ENCODE measurements at places on chromosomes 2 and 18. TPM values are rescaled to one million over a fixed set of nuclear protein-coding genes. Genes with fewer than 3 reads are reported as not detected.

SCYGR6 gene
- total RNA-seq = not detected

PLA2R1 gene
- 15.4 TPM for total RNA-seq

FIGN gene
- 0.53 TPM for total RNA-seq

IL36G gene
- not detected for total RNA-seq

Data from smooth muscle cell of the coronary artery (primary cell).